ENCODE measurements at places on chromosomes 6 and 20. TPM values are rescaled to one million over a fixed set of nuclear protein-coding genes. Genes with fewer than 3 reads are reported as not detected.

DNA sequence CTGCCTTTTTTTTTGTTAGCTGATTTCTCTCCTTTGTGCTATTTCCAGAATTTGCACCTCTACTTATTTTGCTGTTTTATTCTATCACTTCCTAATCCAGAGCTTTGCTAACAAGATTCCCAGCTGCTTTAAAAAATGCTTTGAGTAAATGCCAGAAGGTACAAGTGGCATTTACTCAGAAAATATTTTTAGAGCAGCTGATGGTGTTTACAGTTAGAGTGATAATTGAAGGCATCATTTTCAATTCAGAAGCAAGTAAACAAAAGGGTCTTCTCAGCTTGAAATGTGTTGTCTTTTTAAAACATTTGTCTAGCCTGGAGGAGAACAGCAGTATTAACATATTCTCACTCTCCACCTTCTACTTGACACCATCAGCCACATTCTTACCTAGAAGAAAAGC lies 99.9 kb downstream of the OTOR start:
- no peak for DNase-seq

Gene GLP1R
- total RNA-seq = not detected

DNA sequence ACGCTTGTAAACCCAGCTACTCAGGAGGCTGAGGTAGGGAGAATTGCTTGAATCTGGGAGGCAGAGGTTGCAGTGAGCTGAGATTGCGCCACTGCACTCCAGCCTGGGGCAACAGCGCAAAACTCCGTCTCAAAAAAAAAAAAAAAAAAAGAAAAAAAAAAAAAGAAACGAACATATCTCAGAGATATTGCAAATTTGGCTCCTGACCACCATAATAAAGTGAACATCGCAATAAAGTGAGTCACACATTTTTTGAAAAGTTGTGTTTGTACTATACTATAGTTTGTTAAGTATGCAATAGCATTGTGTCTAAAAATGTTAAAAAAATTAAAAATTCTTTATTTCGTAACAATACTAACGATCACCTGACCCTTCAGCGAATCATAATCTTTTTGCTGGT lies 13.3 kb downstream of the RSPH9 start:
- DNase-seq = no peak

GRCh38 chr6:133591275-133591674 lies 297.6 kb upstream of the TCF21 start:
- DNase-seq = no peak

- DNase-seq = no peak
Observed at GRCh38 chr6:46136831-46137230, 7.0 kb downstream of the ENPP4 start.

DNA sequence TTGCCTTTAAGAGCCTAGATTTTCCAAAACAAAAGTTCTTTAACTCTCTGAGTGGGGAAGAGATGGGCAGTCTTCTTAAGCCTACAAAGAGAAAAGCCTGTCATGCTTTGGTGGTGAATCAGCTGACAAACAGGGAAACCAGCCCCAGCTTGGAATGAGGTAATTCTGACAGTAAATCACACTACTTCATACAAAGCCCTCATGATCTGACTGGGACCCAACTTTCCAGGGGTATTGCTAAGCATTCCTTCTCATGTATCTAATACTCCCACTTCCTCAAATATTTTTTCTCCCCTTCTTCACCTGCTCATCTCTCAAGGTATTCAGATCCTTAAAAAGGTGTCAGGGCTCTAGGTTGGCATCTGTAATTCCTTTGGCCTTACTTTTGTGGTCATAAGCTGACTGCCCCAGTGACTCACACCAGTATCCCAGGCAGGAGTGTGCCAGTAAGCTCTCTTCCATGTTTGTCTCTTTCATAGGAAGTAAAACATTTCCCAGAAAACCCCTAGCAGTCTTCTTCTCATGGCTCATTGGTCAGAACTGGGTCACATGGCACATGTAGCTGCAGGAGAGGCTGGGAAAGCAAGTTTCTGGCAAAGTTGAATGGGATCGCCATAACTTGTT lies 15.0 kb upstream of the TBC1D22B start:
- peak; percentile 97 for DNase-seq

GRCh38 chr6:98539741-98540140 lies 294.6 kb upstream of the POU3F2 start:
- peak; percentile 9 for DNase-seq

DNA sequence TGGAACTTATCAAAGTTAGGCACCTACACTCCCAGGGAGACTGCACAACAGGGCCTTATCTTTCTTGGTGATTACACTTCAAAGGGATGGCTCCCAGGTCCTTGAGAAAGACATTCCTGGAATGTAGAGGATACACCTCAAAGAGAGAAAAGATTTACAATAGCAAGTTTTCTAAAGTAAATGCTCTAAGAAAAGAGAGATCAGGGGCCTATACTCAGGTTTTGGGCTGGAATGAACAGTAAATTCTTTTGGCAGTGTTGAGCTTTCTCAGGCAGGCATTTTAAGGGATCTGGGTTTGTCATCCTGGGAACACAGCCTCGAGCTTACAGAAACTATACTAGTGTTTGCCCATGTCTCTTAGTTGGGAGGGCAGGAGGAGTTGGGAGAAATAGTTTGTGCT lies 31.7 kb upstream of the ME1 start:
- DNase-seq = no peak

- DNase-seq = no peak
Observed at GRCh38 chr6:128161839-128162238, 261.0 kb upstream of the THEMIS start.

DNA sequence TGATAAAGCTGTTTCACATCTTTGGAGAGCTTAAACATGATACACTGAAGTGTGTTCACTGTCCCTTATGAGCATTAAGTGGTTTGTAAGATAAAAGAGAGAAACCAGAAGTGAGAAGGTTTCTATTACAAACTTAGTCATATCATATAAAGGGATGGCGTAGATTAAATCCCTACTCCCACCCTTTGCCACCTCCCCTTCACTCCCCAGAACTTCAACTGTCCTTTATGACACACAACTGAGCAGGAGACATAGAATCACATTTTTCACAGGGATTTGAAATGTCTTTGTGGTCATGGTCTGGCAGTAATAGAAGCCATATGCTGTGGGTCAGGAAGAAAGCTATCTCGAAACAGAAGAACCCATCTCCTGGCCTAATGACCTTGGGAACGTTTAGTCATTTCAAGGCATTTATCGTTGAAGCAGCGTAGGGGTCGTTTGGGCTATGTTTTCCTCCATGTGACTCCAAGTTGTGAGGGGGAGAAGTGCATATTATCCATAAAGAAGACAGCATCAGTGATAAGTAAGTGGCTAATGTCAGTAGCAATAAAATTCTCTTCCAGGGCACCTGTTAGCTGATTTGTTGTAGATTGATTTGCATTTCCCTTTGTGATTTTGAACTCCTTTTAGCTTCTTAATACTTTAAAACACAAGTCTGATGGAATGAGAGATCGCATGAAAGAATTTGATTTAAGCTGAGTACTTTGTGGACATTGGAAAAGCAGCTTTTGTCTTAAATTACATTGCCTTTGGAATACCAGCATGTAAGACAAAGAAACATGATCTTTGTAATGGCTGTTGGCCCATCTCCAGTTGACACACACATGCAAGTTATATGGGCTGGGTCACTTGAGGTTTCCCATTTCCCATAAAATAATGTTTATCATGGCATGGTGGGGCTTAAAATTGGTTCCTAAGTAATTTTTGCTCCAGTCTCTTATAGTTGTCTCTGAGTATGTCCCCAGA lies 501.5 kb upstream of the FLRT3 start:
- no peak for DNase-seq

- no peak for DNase-seq
Observed at GRCh38 chr6:33091957-33092356, 16.2 kb downstream of the HLA-DPB1 start.

Gene PAX1
- not detected for total RNA-seq

DNA sequence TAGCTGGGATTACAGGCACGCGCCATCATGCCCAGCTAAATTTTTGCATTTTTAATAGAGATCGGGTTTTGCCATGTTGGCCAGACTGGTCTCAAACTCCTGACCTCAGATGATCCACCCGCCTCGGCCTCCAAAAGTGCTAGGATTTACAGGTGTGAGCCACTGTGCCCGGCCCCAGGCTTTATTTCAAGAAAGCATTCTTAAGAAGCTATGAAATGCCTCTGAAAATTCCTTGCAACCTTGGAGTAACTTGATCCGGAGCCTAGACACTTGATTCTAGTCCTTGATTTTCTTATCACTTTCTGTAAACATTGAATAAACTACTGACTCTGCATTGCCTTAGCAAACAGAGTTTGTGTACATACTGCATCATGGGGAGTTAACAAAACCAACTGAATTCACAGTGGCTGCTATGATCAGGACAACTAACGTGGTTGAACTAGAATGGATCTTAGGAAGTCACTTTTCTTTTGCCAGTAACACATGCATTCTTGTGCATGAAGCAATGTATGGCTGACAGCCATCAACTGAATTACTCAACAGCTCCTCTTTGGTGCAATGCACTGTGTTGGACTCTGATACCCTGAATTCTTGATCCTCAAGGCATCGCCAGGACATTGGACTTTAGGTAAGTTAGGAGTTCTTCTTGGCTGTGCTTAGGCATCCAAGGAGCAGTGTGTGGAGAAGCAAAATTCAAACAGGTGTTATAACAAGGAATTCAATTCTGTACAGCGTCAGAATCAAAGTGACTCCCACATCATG lies 102.8 kb upstream of the TMEM170B start:
- DNase-seq = peak; percentile 30

GRCh38 chr6:13044896-13045295 lies 283.4 kb downstream of the TBC1D7 start:
- no peak for DNase-seq

DNA sequence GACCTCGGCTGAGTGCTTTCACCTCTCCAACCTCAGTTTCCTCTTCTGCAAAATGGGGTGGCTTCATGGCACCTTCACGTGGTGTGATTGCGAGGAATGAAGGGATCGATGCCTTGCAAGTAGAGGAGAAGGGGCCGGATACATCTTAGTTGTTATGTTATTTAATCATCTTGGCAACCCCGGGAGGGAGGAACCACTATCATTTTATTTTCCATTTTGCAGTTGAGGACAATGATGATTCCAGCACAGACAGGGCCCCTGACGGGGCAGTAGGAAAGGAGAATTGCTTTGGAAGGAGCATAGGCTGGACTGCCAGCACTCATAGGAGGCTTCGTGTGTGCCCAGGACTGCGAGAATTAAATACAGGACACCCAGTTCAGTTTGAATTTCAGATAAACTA lies 2.5 kb upstream of the PMEPA1 start:
- DNase-seq = no peak

Gene PDYN
- not detected for total RNA-seq

DNA sequence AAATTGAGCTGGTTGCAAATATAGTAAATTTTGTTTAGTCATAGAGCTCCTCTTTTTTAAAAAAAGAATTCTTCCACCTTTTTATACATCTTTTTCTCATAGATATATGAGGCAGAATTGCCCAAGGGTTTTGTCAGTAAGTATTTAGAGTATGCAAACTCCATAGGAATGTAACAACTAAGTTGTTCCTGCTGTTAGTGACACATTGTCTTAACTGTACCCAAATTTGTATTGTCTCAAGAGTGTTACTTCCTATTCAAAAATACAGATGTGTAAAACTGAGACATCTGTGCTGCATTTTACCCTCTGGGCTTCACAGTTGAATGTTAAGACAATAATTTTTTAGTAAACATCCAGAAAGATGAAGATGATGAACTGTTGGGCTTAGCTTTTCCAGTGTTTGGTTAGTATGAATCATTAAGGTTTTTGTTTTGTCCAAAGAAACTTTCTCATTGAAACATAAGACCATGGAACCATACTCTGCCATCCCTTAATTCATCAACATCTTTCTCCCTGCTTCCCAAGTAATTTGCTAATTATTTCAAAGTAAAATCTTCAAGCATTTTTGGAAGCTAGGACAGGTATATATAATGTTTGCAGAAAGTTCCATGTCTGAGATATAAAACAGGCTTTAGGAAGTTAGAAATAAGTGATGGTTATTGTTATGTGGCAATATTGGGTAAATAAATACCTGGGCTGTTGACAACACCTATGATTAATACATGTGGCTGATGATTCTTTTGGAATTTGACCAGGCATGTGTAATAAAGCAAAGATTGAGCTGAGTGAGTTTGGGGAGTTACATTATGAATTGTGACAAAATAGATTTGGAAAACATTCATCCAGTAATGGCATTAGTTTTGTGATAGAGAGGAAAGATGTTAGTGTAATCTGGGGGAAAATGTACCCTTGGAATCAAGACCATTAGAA lies 11.2 kb downstream of the OGFRL1 start:
- no peak for DNase-seq

Gene EYA4
- total RNA-seq = 0.02 TPM

Gene CLPSL1
- total RNA-seq = not detected

GRCh38 chr6:144722925-144723324 lies 437.8 kb downstream of the UTRN start:
- no peak for DNase-seq

DNA sequence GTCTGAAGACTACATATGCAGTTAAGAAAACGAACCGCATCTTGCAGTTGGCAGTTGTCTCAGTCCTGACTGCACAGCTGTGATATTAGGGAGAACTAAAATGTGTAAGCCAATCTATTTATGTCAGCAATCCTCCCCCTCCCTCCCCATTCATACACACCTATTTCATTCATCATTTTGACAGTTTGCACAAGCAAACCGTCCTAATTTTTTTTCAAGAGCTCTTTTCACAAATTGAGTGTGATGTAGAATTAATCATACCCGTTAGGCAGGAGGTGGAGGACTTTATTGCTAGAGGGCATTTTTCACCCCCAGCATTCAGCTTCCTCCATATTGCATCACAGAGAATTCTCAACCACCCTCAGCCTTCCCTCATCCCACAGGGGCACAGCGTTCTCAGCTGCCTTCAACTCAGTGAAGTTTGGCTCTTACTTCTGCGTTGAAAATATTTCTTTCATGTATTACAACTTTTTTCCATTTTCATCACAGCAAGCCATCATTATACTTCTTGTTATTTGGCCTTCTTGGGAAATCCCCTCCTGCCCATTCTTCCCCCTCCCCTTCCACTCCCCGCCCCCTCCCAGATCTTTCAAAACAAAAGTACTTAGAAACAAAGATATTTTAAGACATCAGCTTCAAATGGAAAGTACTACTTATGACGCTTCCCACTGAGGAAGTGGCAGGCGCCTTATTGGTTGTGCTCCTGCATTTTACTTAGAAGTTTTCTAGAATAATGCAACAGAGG lies 37.5 kb downstream of the NOX3 start:
- peak; percentile 37 for DNase-seq

GRCh38 chr20:22312744-22313346 lies 271.5 kb downstream of the FOXA2 start:
- DNase-seq = peak; percentile 55

DNA sequence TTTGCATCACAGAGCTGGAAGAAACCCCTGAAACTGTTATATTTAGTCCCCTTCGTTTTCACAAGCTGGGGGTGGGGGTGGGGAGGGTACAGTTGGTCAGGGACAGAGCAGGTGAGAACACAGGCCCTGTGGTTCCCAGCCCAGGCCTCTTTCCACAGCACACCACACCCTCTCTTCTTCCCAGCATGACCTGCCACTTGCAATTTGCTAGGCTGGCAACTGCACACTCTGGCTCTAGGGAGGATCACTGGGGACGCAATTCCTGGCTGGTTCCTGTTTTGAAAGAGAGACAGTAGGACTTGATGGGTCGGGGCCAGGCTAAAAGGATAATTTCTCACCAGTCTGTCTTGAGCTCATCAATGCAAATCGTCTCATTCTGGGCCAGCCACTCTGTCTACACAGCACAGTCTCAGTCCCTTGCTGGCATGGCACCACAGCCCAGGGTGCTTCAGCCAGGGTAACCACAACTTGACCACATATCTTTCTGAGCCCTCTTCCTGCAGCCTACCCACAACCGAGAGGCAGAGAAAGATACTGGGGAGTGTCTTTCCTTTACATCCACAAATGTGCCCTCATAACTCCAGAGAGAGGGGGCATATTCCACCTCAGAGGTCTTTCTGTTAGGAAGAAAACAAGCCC lies 41.7 kb upstream of the EMILIN3 start:
- DNase-seq = peak; percentile 41

GRCh38 chr6:150353445-150353844 lies 15.4 kb upstream of the IYD start:
- no peak for DNase-seq
